ENCODE measurements at places on chromosomes 16 and 17. TPM values are rescaled to one million over a fixed set of nuclear protein-coding genes. Genes with fewer than 3 reads are reported as not detected.

DNA sequence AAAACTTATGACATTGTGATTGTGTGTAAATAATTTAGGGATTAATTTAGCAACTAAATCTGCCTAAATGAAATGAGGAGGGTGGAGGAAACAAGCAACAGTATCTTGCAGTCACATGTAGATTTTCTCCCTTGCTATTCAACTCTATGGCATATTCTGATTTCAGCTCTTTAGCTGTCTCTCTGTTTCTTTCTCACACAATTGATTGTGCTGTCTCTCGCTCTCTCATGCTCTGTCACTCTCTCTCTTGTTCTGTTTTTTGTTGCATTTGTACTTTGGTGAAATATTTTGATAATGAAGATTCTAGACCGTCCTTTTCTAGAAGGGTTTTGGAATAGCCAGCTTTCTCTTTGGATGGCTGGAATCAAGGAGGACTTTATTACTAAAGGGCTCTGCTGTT is 70.6 kb downstream of the BCAS3 start:
- no peak for DNase-seq

DNA sequence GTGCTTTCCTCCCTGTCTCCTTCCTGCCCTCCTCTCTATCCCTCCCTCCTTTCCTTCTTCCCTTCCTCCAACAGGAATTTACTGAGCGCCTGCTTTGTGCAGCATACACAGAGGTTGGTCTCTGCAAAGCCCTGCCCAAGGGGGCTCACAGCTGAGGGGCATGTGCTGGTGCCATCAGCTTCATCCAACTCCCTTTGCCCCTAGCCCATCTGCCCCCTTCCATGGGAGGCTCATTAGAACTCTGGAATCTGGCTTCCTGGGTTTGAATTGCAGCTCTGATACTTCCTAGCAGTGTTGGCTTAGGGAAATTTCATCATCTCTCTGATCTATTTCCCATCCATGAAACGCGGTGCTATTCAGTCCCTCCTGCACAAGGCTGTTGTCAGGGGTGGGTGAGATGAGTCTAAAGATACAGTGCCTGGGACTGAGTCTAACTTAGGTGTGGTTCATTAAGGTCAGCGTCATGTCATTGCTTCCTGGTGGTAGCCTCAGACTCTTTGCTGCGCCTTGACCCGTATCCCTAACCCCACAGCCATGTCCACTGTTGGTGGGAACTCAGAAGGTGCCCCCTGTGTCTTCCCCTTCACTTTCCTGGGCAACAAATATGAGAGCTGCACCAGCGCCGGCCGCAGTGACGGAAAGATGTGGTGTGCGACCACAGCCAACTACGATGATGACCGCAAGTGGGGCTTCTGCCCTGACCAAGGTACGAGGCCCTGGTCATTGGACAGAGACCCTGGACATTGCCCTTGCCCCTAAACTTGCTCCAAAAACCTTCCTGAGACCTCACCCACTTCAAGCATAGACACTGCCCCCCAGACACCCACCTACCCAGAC is 10.3 kb downstream of the MMP2 start:
- peak; percentile 73 for DNase-seq

Gene MYH11
- total RNA-seq: 29.0 TPM

DNA sequence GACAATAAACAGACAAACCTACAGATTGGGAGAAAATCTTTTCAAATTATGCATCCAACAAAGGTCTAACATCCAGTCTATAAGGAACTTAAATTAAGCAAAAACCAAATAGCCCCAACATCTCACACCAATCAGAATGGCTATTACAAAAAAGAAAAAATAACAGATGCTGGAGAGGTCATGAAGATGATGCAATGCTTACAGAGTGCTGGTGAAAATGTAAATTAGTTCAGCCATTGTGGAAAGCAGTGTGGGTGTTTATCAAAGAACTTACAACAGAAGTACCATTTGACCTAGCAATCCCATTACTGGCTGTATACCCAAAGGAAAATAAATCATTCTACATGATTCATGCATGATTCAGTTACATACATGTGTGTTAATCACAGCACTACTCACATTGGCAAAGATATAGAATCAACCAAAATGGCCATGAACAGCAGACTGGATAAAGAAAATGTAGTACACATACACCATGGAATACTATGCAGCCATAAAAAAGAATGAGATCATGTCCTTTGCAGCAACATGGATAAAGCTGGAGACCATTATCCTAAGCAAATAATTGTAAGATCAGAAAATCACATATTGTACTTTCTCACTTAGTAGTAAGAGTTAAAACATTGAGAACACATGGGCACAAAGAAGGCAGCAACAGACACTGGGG is 223.9 kb upstream of the WSB1 start:
- no peak for DNase-seq

DNA sequence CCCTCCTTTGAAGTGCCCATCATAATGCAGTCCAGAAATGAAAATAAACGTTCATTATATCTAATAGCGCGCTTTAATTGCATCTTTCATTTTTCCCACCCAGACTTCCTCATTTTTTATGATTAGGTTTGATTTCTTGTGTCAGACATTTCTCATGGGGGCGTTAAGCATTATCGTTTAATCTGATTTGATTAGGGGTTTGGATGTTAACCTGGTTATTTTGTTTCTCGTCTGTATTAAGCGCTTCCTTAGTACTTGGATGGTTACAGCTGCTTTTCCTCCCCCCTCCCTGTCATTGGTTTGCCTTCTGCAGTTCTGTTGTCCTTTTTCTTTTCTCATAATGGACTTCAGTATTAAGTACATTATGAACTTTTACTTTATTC is 540 bp downstream of the MFSD11 start:
- DNase-seq: no peak

Gene SLC13A2
- 6.5 TPM for total RNA-seq
